ENCODE measurements at places on chromosomes 16 and 17.
A peak's percentile ranks its signal among the peaks of the same experiment; 100 is the strongest.

DNA sequence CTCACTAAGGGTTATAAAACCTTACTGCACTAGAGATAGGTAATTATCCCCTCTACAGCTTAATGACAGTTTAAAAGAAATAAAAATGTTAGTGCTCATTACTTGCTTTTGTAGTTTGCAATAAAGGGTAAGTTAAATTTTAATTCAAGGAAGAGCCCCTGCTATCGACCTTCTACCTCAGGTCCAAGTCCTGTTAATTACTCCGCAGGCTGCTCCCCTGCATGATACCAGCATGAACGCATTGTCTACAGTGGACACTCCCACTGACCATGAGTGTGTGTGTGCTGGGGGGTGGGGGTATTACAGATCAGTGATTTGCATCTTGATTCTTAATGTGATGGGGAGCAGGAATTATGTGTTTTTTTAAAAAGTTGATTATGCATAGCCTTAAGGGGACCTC, 103.1 kb downstream of the AATF start:
- no peak for DNase-seq

DNA sequence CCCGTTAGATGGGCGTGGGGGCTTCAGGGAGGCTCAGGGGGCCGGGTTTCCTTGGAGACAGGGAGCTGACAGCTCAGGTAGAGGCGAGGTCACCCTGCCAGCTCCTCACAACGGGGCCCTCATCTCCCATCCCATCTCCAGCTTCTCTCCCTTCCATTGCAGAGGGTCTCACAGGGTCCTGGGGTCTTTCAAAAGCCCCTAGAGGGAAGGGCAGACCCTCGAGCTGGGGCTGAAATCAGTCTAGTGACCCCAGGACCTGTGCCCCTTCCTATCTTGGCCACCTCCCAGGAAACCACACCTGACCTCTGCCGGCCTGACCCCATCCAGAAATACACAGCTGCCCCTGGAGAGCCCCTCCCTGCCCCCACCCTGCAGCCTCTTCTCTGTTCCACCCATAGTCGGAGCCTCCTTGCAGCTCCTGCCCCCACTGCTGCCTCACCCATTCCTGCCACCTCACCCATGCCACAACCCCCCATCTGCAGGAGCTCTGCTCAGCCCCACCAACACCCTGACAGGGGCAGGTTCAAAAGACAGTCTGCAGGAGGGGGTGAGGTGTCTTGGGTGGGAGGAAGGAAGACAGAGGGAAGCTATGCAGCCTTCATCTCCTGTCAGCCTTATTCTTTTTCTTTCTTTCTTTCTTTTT, 23.4 kb downstream of the PIK3R5 start:
- DNase-seq, result no peak

DNA sequence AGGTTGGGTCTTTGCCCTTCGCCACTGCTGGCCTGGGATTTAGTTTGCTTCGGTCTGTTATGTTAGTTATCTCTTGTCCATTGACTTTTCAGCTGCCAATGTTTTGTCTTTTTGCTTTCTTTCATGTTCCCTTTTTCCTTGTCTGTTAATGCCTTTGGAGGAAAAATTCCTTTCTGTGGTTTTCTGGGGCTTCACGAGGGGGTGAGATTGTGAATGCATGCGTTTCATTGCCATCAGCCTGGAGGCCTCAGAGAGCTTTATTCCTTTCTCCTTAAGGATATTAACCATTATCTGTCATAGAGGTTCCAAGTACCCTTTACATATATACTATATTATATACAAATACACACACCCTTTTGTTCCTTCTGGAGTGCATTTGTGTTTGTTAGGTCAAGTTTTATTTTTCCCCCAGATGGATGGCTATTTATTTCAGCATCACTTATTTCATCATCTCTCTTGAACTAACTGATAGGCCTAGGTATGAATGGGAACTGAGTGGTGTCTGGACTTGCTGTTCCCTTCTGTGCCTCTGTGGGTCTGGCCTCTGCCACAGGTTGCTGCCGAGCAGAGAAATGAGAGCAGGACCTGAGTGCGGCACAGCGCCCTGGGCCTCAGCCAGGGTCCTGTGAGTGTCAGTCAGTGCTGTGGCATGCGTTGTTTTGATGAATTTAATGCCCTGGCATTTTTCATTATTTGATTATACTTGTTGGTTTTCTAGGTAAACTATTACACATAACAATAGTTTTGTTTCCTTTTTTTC, 193.4 kb downstream of the LGALS9B start:
- DNase-seq, result no peak

DNA sequence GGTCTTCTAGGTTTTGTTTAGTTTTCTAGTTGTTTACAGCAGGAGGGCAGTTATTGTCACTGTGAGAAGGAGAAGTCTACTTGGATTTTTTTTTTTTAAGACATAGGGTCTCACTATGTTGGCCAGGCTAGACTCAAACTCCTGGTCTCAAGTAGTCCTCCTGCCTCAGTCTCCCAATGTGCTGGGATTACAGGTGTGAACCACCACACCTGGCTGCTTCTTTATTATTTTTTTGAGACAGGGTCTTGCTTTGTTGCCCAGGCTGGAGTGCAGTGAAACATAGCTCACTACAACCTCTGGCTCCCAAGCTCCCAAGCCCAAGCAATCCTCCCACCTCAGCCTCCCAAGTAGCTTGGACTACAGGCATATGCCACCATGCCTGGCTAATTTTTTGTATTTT, 68.3 kb upstream of the STAC2 start:
- no peak for DNase-seq

- no peak for DNase-seq
Measured at GRCh38 chr17:78922816-78923498, 2.2 kb downstream of the TIMP2 start.

- DNase-seq, result no peak
Measured at GRCh38 chr17:15256689-15257088, 8.4 kb downstream of the PMP22 start.

DNA sequence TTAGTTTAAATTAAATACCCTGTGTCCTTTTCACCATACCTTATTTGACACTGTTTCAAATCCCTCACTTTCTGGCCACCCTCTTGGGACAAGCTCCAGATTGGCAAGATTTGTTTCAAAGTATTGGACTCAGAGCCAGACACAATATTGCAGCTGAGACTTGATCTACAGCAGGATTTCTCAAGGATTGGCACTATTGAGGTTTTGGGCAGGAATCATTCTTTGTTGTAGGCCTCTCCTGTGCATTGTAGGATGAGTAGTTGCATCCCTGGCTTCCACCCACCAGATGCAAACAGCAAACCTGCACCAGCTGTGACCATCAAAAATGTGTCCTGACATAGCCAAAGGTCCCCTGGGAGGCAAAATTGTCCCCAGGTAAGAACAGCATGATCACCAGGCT, 181.2 kb downstream of the CHD9NB start:
- no peak for DNase-seq

DNA sequence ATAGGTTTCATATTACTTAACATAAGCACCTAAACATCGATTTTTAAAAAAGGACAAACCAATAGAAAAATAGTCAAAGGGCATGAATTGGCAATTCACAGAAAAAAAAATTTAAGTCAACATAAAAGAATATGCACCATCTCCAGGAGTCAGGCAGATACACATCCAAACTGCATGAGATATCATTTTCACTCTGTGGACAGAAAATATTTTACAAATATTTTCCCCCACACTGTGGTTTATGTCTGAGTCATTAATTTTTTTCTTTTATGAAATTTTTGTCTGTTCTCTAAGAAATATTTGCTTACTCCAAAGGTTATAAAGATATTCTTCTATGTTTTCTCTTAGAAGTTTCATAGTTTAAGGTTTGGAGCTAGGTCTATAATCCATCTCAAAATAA, 74.4 kb upstream of the DNAH17 start:
- DNase-seq, result no peak

- no peak for DNase-seq
Measured at GRCh38 chr17:29022074-29022473, 16.2 kb upstream of the SEZ6 start.

DNA sequence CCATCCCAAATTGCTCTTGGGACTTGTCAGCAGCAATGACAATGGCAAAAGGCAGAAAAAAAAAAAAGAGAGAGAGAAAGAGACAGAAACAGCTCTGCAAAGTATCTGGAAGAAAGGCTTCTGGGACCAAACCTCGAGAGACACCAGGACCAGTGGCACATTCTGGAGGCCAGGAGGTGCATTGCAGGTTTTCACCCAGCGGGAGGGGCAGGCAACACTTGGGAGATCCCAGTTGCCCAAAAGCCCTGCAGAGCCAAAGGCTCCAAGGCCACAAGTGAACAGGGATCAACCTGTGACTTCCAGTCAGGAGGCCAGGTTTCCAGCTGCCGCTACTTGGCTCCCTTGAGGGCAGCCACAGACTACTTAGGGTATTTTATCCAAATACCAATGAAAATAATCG, 110.8 kb upstream of the CDH5 start:
- no peak for DNase-seq

DNA sequence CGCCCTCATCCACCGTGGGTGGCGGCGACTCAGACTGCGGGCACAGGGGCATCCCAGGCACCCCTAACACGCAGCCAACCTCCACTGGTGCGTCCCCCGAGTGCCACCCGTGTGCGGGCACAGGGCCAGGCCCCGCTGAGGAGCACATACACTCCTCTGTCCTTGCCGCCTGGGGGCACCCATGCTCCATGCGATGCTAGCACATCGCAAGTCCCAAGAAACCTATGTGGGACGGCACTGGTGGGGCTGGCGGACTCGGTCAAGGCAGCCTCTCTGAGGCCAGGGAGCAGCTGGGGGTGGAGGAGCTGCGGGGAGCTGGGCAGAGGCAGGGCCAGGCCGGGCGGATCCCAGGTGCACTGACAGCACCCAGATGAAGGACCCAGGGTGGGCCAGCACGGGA, 4.0 kb downstream of the ZNF598 start:
- DNase-seq, result no peak

DNA sequence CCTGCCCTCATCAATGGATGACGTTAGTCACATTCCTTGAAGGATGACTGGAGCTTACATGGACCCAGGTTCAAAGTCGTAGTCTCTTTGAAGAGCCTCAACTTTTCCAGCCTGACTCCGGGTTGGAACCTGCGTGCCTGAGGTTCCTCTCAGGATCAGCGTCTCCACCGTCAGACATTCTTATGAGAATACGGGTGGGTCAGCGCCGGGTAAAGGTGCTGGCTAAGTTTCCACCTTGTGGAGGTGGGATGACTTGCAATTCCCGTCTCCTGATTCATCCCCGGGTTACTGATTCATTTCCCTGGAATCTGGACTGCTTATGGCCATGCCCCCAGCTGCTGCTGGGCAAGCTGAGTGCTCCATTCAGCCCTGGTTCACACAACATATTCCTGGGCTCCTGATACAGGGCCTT, 38.9 kb upstream of the CMIP start:
- DNase-seq, result peak; percentile 53

DNA sequence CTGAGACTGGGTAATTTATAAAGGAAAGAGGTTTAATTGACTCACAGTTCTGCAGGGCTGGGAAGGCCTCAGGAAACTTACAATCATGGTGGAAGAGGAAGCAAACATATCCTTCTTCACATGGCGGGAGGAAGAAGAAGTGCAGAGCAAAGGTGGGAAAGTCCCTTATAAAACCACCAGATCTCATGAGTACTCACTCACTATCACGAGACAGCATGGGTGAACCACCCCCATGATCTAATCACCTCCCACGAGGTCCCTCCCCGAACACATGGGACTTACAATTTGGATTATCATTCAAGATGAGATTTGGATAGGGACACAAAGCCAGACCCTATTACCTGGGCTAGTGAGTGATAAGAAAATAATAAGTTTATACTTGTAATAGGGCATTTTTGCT, 70.6 kb upstream of the HS3ST2 start:
- no peak for DNase-seq

- DNase-seq, result no peak
Measured at GRCh38 chr17:80137131-80137530, 9.8 kb downstream of the EIF4A3 start.

- no peak for DNase-seq
Measured at GRCh38 chr16:88715312-88716190, 9.2 kb downstream of the CTU2 start.
